ENCODE measurements at places on chromosomes 2 and 18. TPM values are rescaled to one million over a fixed set of nuclear protein-coding genes. Genes with fewer than 3 reads are reported as not detected.

- DNase-seq: no peak
Observed at GRCh38 chr18:11163665-11164064, 14.3 kb upstream of the PIEZO2 start.

GRCh38 chr2:147450661-147451510 is 393.9 kb upstream of the ACVR2A start:
- no peak for DNase-seq

GRCh38 chr2:116467243-116467642 is 1347.2 kb upstream of the DDX18 start:
- no peak for DNase-seq

DNA sequence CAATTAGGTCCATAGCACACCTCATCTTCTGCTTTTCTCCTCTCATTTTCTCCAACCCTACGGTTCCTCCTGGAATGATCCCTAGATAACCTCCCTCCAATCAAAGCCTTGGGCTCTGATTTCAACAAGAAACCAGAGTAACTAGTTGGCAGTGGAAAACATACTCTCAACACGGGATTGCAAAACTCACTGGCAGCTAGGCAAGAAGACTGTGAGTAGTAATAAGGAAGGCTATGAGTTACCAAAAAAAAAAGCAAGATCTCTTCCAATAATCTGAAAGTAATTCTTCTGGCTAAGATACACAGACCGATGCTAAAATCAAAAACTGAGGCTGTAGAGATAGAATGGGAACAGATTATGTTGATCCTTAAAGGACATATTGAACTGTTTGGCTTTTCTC is 28.4 kb upstream of the CCDC102B start:
- DNase-seq: no peak

DNA sequence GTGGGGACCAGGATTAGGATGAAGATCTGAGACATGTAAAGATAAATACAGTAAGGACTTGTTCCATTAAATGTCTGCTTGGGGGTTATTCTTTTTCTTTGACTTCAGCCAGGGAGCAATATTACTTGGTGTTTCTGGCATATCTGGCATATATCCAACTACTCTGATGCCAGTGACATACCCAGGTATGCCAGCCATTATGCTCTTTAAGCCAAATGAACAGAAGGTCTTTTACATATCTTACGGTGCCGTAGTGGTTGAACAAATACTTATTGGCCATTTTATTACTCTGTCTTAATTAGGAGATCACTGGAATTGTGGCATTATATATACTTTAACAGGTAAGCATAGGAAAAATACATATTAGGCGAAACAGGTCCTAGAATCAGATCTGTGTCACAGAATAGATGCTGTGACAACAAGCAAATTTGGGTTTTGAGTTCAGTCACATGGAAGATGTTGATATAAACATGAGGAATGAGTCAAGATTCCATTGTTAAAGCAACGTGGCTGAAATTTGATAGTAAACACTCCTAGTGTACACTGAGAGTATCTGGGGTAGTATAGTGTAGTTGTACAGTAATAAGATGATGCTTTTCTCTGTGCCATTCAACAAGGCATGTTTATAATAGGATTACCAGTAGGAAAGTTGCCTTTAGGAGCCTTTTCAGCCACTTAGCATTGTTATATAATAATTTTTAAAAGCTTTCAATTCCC is 62.6 kb downstream of the KCTD18 start:
- no peak for DNase-seq

DNA sequence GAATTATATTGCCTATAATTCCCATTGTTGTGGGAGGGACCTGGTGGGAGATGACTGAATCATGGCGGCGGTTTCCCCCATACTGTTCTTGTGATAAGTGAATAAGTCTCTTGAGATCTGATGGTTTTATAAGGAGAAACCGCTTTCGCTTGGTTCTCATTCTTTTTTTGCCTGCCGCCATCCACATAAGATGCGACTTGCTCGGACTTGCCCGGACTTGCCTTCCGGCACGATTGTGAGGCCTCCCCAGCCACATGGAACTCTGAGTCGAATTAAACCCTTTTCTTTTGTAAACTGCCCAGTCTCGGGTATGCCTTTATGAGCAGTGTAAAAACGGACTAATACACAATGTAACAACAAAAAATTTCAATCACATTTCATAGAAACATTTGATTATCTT is 115.8 kb downstream of the C2orf74 start:
- no peak for DNase-seq

The CAMKMT gene
- 1.7 TPM for total RNA-seq
